ENCODE measurements at places on chromosomes 4 and X.

DNA sequence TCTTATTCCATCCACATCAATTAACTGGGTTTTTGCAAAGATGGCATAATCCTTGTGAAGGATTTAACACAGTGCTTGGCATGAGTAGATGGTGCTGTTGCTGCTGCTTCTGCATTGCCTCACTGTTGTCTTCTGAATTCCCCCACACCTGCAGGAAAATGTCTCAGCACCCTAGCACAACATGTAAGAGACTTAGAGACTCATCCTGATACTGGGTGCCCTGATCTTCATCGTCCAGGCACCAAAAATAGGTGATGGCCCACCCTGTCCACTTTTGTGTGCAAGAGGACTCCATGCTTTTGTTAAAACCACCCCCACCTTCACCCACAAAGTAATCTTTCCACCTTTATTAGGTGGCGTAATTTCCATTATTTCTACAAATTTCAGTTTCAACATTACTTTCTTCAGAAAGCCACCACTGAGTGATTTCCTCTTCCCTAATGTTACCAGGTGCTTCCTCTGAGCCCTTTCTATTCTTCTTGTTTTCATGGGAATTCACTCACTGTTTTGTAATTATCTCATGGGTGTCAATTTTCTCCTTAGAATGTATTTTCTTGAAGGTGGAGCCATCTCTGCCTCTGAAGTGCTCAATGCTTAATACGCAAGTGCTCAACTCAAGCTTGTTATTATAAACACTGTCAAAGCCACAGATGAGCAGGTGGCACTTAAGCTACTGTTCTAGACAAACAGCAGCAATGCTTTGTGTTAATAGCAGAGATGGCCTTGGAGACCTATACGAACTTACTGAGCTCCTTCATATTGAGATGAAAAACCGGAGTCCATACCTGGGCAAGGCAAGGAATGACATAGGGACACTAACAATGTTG lies 89.5 kb downstream of the HS3ST1 start:
- DNase-seq: no peak

DNA sequence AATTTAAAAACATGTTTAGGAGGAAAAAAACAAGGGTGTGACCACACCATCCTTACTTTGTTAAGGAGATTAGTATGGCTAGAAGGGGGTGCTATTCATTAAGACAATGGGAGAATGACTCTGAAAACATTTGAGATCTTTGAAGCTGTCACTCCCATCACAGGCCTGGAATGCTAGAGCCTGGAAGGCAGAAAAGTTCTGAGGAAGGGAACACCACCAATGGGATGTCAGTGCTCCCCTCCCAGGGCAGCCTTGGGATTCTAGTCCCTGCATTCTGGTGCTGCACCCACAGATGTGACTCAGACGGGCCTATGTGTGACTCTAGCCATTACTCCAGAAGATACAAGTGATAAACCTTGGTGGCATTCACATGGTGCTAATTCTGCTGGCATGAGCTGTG lies 162.2 kb upstream of the ANXA10 start:
- no peak for DNase-seq

GRCh38 chr4:15755321-15756155 lies 22.6 kb upstream of the CD38 start:
- peak; percentile 78 for DNase-seq

- no peak for DNase-seq
Measured at GRCh38 chr4:146194212-146194611, 18.7 kb downstream of the LSM6 start.

- DNase-seq: no peak
Measured at GRCh38 chr4:156939801-156940200, 31.8 kb downstream of the PDGFC start.
